ENCODE measurements at places on chromosomes 7 and 10.
A peak's percentile ranks its signal among the peaks of the same experiment; 100 is the strongest.

GRCh38 chr7:34117573-34117972, 212.2 kb downstream of the BMPER start:
- DNase-seq, result no peak

- DNase-seq, result peak; percentile 0
Observed at GRCh38 chr7:91046322-91047089, 217.7 kb upstream of the FZD1 start.

DNA sequence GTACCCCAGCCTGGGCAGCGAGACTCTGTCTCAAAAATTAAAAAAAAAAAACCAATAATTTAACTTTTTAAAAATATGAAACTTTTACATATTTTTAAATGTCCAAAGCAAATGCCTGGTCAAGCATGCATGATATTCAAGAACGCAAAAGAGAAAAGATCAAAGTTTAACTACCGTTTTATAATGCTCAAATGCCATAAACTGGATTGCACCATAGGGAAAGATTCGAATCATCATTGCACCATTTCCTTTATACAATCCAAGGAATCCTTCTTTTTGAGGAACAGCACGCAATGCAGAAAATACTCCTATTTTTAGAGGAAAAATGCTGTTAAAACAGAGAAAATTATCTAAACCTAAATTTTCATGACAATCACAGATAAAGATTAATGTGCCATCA, 20.9 kb downstream of the SLC25A16 start:
- no peak for DNase-seq

GRCh38 chr7:28682801-28683200, 270.5 kb downstream of the CREB5 start:
- no peak for DNase-seq

DNA sequence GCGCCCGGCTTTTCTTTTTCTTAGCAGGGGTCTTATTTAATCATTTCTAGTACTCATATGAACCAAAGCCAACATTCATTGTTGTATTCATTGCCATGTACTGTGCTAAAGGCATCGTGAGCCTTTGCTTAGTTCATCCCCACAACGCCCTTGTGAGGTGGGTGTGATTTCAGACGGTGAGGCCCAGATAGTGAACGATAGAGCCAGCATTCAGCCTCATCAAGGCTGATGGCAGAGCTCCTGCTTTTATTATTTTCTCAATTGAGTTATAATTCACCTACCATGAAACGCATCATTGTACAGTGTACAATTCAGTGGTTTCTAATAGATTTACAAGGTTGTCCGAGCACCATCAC, 50.1 kb downstream of the HK1 start:
- no peak for DNase-seq
